ENCODE measurements at places on chromosomes 12 and 14.

GRCh38 chr12:63018273-63018672 lies 83.3 kb upstream of the PPM1H start:
- no peak for DNase-seq

DNA sequence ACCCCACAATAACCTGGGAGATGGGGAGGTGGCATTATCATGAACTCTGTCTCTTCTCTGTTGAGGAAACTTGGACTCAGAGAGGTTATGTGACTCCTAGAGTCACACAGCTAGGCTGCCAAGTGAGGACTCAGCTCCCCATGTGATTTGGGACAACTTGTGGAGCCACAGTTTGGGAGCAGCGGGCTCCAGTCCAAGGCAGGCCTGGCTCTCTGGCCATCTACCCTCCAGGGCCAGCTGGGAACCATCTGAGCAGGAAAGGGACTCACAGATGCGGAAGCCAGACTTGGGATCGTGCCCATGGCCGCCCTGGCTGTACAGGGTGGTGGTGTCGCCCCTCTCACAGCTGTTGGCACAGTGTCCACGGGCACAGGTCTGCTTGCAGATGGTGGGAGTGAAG lies 59.1 kb downstream of the ISCA2 start:
- DNase-seq: no peak

GRCh38 chr14:41154143-41154807 lies 452.4 kb upstream of the LRFN5 start:
- no peak for DNase-seq

DNA sequence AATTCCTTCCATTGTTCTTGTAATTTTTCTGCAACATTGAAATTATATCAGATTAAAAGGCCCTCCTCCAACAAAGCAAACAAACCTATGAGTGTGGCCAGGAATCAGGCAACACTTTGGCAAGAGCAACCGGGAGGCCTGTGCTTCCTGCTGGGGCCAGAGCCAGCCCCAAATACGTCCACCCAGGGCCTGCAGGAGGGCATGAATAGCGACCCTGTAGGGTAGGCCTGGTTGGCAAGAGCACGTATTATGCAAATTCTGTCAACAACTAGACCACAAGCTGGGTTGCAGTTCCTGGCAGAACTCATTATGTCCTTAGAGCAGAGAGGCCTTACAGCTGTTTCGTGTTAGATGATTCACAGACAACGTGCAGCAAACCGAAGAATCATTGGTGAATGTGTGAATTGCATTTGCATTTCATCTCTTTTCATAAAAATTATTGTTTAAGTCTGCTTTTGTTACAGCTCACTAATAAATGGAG lies 26.9 kb upstream of the LGALS3 start:
- DNase-seq: peak; percentile 44

DNA sequence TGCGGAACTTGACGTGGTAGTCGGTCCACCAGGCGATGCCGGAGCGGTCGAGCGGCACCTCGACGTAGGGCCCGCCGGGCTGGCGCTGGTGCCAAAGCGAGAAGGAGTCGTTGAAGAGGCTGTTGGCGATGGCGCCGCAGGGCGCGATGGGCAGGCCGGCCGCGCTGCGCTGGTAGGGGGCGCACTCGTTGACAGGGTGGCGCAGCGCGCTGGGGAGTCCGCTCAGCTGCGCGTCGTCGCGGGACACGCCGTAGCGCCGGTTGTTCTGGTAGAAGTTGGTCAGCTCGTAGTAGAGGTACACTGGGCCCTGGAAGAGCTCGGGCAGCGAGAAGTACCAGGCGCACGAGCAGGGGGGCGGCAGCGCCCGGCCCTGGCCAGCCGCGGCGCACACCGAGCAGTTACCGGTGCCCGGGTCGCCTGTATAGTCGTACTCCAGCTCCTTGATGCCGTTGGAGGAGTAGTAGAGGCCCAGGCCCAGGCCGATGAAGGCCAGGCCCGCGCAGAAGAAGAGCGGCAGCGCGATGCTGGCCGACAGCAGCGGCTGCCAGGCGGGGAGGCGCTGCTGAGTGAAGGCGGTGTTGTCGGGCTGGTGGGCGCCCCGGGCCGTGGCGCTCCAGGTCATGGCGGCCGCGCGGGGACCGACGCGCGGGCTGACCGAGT lies 482 bp downstream of the TMEM30B start:
- DNase-seq: peak; percentile 77

DNA sequence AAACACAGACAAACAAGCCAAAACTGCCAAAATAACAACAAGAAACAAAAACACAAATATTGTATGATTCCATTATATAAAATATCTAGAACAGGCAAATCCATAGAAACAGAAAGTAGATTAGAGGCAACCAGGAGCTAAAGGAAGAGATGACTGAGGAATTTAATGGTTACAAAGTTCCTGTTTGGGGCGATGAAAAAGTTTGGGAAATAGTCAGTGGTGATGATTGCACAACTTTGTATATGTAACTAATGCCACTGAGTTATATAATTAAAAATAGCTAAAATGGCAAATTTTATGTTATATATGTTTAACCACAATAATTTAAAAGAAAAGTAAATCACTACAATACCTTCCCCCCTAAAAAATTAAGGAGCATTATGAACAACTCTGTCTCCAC lies 24.5 kb downstream of the GNPTAB start:
- DNase-seq: no peak
